ENCODE measurements at places on chromosomes 1 and 21.

DNA sequence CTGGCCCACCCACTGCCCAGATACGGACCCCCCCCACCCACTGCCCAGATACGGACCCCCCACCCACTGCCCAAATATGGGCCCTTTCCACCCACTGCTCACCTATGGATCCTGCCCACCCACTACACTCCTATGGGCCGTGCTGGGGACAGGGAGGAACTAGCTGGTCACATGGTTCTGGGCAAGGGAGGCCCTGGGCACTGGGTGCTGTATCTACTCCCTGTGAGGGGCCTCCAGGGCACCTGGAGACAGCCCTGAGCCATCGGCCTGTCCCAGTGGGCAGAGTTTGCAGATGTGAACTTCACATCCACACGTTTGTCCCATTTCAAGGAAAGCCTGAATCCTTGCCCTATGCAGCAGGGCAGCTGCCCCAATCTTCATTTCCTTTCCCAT, 71.4 kb upstream of the COL6A1 start:
- no peak for DNase-seq

- no peak for DNase-seq
Measured at GRCh38 chr1:209766051-209766450, 10.2 kb downstream of the TRAF3IP3 start.

DNA sequence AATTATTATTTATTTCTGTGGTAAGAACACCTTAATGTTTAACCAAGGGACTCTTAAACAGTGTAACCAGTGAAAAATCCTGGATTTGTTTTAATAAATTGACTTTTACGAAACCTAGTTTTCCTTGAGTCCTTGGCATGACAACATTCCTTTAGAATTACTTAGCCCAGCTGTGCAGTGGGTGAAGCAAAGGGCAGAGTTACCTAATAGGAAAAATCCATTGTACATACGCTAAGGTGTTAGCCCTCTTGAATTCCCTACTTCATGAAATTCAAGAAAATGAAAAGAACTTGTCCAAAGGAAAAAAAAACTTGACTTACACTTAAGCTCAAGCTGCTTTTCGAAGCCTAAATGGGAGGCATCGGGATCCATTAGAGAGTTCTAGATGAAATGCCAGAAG, 852.0 kb upstream of the ADAMTS5 start:
- DNase-seq, result no peak

- no peak for DNase-seq
Measured at GRCh38 chr1:119687434-119688079, 24.2 kb upstream of the PHGDH start.

- no peak for DNase-seq
Measured at GRCh38 chr1:88910401-88910800, 19.0 kb upstream of the GTF2B start.

- DNase-seq, result no peak
Measured at GRCh38 chr1:19478322-19478721, 7.0 kb downstream of the CAPZB start.

GRCh38 chr1:203492082-203492747, 1.7 kb upstream of the OPTC start:
- no peak for DNase-seq

- DNase-seq, result no peak
Measured at GRCh38 chr1:171663854-171664575, 11.5 kb upstream of the MYOC start.

DNA sequence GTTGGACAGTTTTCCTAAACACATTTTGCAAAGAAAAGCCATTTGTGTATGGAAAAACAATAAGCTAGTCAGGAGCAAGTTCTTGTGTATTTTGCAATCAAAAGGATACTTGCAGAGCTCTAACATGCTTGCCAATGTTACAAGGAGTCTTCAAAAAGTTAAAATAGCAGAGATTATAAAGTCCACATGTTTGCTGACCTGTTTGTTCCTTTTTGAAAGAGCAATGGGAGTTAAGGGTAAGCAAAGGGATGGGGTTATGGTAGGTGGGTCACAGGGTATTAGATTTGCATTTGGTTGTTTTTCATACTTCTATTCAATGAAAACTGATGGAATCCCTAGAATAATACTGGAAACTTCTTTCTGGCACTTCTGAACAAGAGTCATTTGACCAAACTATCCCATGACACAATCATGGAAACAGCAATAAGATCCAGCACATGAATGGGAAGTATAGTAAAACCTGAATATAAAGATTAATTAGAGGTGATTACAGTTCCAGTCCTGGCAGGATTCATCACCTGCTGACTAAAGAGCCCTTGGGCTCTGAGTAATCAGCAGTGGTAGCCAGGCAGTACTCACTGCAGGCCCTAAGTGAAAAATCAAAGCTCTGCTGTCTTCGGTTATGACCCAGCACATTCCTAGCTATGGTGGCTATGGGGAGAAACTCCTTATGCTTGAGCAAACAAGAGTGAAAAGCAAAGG, 27.1 kb upstream of the ZC3H11B start:
- no peak for DNase-seq

DNA sequence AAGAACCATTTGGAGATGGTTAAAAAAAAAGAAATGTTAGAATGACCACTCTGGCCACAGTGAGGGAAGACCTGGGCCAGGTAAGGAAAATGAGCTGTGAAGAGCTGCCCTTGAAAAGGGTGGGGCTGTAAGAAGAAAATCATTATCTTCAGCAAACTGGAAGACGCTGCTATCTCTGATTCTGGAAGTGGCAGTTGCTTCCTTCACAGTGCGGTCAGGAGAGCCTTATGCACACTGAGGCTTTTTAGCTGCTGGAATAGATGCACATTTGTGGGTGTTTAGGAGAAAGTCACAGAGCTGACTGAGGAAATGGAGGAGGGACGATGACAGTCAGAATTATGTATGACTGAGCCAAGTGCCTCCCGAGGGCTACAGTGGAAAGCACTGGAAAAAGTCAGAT, 91.6 kb downstream of the TBX19 start:
- DNase-seq, result no peak

DNA sequence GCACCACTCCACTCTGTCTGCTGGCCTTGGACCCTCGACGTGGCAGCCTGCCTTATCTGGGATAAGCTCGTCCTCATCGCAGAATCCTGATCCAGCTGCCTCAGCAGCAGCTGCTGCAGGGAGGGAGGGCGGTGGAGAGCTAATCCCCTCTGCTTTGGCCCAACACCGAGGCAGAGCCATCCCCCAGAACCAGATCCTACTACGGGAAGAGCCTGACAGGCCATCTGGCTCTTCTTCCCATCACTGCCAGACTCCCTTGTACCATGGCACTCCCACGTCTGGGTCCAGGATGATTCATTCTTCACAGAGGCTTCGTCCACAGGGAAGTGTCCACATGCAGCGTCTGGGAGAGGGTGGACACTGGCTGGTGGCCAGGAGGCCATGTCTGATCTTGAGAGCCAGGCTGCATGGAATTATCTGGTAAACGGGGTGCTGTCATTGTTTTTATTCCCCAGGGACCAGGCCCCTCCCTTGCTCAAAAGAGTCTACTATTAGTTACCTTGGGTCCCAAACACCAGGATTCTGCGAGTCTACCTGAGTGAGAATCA, 14.6 kb upstream of the PKP1 start:
- no peak for DNase-seq

DNA sequence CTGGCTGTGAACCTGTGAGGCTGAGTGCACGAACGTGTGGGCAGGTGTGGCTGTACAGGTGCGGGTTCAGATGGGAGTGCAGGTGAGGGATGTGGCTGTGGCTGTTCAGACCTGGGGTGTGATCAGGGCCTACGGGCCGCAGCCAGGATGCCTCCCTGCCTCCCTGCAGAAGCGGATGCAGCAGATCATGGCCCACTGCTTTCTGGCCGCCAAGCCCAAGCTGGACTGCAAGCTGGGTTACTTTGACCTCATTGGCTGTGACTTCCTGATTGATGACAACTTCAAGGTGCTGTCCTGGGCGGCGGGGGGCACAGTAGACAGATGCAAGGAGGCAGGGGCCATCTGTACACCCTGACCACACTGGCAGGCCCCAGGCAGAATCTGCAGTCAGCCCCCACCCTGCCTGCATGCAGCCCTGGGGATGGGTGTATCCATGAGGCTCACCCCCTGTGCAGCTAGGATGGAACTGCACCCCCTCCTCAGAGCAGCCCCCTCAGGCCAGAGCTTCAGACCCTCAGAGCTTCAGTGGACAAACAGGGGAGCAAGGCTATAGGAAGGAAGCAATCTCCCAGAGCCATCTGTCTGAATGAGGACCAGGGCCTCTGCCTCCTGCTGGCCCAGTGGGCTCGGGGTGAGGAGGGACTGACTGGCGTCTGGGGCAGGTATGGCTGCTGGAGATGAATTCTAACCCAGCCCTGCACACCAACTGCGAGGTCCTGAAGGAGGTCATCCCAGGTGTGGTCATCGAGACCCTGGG, 9.8 kb downstream of the TNFRSF18 start:
- DNase-seq, result no peak

DNA sequence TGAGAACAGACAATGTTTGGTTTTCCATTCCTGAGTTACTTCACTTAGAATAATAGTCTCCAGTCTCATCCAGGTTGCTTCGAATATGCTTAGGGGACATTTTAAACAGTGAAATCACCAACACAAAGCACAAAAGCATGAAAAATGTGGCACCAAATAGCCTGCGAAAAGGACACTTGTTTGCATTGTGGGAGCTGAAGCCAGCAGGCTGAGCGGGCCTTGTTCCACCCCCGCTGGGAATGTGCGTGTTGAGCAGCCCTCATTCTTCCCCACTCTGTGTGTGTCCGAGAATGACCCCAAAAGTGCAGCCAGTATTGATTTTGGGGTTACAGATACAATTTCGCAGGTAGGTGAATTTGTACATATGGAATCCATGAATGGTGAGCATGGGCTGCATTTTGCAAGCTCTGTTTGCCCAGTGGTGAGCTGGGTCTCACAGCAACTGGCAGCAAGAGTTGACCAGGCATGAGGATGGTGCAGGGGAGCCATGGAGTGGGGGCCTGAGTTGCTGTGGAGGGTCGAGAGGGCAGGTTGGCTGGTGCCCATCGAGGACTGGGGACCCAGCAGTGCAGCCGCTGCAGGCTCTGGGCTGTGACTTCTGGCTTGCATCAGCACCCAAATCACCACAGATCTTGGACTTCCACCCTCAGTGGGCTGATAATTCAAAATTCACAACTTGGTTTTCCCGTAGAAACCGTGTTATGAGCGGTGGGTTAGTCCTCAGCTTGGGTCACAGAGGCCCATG, 29.4 kb downstream of the NENF start:
- no peak for DNase-seq

DNA sequence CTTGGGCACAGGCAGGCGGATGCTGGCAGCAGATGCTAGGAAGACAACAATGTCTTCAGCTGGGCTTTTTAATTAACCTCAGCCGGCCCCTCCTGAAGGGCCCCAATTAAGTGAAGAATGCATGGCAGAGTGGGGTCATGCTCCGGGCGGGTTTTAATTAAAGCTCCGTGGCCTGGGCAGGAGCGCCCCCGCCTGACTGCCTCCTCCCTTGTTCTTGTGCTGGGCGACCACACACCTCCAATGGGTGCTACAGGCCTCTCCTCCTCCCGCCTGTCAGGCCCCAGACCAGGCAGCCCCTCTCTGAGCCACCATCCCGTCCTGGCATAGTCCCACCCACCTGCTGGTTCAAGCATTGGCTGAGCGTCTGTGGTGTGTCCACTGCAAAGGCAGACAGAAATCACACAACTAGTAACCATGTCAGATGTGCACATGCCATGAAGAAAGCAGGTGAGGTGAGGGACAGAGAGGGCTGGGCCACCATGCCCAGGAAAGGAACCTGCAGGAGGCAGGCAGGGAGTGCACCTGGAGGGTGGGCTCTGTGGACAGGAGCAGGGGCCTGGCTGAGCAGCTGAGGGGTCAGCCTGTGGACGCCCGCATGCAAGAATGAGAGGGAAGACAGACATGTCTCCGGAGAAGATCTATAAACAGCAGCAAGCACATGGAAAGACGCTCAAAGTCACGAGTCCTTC, 8.5 kb upstream of the ARF1 start:
- DNase-seq, result no peak

DNA sequence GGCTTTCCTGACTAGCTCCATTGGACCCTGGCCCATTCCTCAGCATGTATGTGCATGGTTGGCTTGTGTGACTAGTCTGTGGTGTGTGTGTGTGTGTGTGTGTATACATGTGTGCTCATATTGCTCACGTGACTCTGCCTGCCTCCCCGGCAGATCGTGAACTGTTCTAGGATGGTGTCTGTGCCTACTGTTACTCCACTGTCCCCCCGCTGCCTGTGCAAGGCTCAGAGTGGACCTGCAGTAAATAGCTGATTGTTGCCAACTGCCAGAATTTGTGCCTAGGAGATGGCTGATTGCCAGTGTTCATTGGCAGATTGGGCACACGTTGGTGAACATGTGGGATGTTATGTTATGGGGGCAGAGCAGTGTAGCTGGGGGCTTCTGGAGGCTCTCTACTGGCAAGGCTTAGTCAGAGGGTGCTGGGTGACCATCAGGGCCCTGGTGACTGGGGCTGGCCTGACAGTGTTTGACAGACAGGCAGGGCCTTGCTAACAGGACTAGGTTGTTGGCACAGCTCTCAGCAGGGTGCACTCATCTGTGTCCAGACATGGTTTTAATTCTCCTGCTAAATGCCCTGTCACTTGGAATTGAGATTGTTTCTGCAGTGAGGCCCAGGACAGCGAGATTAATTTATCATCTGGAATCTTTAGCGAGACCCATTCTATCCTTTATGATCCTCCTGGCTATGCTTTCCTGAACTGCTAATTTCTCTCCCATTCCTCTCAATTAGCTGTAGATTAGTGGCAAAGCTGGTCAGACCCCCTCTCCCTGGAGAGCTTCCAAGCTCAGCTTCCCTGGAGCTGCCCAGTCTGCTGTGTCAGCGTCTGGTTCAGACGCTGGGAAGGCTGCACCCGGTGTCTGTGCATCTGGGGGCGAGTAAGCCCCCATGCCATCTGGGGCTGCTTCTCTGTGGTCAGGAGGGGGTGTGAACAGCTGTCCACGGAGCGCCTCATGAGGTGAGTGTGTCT, 20.8 kb downstream of the SLC6A17 start:
- DNase-seq, result no peak

- DNase-seq, result no peak
Measured at GRCh38 chr1:29757866-29758780, 521.8 kb downstream of the PTPRU start.
